Chondrocyte (in vitro differentiated cells): ENCODE measurements at places on chromosomes 2 and 18.

DNA sequence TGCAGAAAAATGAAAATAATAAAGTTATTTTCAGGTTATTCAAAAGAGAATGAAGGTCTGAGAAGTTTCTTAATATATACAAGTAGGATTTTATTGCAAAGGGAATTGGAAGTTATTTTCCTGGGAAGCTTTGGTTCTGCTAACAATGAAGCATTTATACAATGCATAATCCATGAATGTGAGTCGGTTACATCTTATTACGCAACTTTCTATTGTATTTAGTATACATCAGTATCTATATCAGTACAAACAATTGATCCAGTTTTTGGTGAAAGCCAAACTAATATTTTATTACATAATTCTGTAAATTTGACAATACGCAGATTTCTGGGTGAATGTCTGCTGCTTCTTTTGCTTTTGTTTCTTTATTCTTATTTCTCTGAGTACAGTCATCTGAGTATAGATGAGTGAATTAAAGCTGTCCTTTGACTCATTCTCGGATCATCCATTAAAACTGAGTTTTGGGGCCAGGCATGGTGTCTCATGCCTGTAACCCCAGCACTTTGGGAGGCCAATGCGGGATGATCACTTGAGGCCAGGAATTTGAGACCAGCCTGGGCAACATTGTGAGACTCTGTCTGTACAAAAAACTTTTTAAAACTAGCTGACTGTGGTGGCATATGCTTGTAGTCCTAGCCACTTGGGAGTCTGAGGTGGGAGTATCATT lies 108.5 kb downstream of the SOCS6 start:
- DNase-seq, result no peak

- no peak for DNase-seq
These were observed 137.4 kb upstream of the FBXO11 start for GRCh38 chr2:48043746-48044145.

GRCh38 chr2:168247341-168248261 lies at the start of gene STK39:
TSS of gene STK39 (minus strand) at chr2:168247595. CDS start at chr2:168247435, 160 bp downstream.
- no peak for DNase-seq

DNA sequence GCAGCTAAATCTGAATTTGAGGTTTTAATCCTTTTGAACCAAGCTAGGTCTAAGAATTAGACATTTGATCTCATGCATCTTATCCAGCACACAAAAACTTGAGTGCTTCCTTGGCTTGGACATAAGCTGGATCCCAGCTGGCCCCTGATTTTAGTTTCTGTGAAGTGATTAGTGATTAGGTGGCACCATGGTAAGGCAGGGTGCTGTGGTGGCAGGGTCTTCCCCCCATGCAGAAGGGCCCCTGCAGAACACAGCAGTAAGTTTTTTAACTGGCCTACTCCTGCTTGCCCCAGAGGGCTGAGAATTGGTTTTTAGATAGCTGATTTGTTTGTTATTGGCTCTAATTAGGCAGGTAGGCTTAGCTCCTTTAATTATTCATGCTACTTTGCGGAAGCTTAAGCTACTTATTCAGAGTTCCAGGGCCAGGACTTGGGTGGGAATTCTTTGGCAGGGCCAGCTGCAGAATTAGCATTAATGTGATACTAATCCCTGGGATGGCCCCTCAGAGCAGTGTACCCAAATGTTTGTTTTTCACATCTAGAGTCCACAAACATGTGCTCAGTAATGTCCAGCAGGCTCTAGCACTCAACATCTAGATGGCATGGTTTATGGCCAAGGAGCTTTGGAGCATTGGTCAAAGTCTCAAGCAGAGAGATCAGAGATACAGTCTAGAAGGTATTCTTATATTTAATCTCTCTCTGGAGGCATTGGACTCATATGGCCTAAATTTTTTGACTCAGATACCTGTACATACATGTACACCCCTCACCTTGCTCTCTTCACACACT lies 99.6 kb downstream of the FMNL2 start:
- no peak for DNase-seq

- no peak for DNase-seq
These were observed 359.9 kb downstream of the ARHGAP15 start for GRCh38 chr2:143489145-143489544.

DNA sequence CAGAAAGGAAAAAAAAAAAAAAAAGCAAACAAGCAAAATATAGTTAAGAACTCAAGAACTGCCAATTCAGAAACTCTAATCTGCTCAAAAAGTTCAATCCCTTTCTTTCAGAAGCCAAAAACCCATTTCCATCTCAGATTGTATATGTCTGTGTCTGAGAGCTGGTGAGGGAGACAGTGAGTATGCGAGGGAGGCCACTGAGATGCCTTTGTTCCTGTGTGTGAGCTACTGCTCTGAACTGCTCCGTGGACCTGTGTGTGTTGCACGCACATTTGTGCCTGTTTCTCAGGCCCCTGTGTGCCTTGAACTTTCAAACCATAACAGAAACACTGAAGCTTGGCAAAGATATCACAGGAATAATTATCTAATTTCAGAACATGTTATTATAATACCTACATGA lies 2.5 kb upstream of the PKDCC start:
- DNase-seq, result no peak

GRCh38 chr2:86087936-86088850 lies 17.5 kb downstream of the POLR1A start:
- no peak for DNase-seq

- DNase-seq, result no peak
These were observed 1.6 kb downstream of the SESTD1 start for GRCh38 chr2:179263015-179263414.

- DNase-seq, result peak; percentile 88
These were observed 172 bp downstream of the PRKD3 start for GRCh38 chr2:37324536-37324785.

- no peak for DNase-seq
These were observed 9.9 kb downstream of the SGPP2 start for GRCh38 chr2:222434204-222434603.

GRCh38 chr2:16382451-16382850 lies 283.2 kb downstream of the CYRIA start:
- DNase-seq, result no peak

DNA sequence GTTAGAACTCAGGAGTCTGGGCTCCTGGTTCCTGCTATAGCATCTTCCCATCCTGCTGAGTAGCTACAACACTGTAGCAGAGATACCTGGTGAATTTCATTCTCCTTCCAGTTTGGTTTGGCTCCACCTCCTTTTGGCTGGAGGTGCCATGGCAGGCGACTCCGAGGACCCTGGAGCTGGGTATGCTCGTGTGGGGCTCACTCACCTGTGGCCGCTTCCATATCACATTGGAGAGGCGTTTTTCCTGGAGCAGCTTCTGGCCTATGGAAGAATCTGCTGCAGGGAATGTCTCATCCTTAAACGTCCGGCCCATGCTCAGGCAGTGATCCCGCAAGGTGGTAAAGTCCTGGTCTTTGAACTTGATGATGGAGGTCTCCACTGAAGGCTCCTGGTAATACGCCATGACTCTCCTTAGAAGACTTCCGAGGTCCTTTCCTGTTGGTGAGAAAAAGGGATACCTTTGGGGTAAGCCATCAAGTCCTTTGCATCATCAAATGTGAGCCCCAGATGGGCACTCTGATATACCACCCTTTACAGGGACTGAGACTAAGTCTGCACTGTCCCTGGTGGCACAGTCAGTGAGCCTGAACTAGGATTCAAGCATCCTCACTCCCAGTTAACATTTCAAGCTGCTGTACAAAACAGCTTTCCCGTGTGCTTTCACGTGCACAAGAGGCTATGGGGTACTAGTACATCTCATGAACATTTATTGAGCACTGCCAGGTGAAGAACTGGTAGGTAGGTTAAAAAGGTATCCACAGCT lies 20.1 kb downstream of the CAPN13 start:
- DNase-seq, result no peak

DNA sequence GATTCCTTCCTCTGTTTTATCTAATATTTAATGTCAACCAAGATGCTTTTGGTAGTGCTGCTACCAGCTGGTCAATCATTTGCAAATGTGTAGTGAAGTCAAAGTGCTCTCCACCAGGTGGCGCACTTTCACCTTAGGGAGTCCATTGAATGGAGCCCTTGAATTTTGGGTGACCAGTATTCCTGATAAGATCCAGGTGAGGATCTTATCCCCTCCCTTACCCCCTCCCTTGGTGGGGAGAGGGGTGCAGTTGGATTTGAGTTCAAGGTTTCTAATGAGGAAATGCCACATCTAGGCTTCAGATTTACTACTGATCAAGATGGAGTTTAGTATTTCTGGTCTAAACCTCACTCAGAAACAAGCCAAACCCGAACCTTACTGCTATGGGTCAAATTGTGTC lies 12.0 kb upstream of the E2F6 start:
- DNase-seq, result no peak

- no peak for DNase-seq
These were observed 2.1 kb downstream of the TMEM37 start for GRCh38 chr2:119433636-119434327.

DNA sequence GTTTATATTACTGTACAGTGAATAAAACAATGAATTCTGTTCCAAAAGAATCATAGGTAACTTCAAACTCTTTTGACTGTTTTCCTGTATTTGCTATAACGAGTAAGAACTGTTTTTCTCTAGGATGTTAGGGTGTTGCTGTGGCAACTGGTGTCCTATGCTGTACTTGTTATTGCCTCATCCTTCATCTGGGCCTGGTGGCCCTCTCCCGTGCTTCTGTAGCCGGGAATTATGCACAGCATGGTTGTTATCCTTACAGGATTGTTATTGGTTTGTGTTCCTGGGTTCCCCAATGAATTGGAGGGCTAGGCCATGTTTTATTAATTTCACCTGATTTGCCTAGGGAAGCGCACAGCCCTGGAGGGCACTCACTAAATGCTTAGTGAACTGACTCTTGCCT lies 279.2 kb downstream of the PTPRM start:
- DNase-seq, result no peak

DNA sequence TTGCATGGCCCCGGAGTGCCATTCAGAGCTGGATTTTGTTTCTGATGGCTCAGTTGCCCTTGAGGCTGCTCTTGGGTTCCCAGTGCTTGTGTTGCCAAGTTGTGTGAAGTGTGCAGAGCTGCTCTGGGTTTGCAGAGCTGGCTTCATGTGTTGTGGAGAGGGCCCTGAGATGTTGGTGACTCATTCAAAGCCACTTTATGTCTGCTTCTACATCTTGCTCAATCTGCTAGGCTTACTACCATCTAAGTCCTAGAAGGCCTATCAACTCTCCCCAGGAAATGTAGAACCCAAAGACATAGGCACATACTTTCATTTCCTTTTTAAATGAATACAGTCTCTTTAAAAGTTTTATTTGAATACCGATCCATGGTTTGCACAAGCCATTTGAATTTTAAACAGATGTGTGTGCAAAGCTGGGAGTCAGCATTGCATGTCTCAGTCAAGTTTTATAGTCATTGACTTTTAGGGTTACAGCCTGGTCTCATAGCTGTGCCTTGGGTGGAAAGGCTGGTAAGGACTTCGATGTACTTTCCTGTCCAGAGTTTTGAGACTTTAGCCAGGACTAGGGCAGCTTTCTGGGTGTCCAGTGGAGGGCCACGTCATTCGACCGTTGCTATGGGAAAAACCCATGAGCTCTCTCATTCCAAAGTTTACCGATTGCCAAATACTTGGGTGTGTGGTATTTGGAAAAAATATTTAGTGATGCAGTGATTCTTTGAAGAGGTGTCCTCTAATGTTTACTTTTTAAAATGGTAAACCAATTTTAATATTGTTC lies 105.0 kb downstream of the LTBP1 start:
- DNase-seq, result no peak

DNA sequence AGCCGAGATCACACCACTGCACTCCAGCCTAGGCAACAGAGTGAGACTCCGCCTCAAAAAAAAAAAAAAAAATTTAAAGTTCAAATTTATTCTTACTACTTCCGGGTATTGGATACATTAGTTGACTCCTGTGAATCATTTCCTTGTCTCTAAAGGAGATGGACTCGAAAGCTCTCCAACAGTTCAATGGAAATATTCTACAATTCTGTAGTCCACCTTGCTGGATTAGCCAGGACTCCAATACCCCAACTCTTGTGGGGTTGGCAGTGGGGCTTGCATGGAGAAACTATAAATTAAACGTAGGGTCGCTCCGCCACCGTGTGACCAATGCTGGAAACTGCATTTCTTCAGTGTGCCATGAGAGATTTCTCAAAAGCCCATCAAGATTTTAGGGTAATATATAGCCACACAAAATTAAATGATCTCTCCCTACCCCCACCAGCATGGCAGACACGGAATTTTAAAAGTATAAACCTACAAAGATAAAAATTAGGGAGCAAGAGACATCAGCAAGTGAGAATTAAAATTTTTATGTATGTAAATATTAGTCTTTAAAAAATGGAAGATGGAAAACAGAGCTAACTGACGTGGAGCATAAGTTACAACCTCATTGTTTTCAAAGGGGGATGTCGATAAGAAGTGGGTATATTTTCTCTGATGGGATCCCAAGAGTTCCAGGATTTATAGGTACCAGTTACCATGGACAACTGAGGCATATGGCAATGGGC lies 27.8 kb upstream of the GAREM2 start:
- DNase-seq, result no peak

- DNase-seq, result no peak
These were observed 41.4 kb upstream of the TTC32 start for GRCh38 chr2:19943189-19943588.

- DNase-seq, result no peak
These were observed 67.4 kb downstream of the RNF152 start for GRCh38 chr18:61825386-61825785.

GRCh38 chr2:143140864-143141661 lies 11.8 kb downstream of the ARHGAP15 start:
- no peak for DNase-seq

GRCh38 chr2:8606226-8606625 lies 75.6 kb upstream of the ID2 start:
- DNase-seq, result no peak

DNA sequence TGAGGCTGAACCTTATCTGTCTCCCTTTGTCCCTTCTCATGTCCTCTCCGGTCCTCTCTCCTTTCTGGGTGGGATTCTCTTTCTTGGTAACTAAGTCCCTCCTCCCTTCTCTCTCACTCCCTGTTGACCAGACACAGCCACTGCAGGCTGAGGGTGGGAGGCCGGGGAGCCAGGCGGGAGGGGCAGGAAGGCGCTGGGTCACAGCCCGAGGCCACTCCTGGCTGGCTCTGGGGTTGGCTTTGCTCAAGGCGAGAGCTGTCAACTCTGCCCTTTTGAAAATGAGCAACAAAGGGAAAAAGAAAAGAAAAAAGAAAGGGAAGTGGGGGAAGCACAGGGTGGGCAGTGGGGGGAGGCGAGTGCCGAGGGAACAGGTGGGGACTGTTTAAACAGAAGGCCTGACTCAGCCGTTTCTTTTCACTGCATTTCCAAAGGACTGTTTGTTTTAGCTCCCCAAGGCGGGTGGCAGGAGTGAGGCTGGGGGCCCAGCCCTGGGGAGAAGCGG lies 70.5 kb upstream of the IGFBP5 start:
- DNase-seq, result no peak

- no peak for DNase-seq
These were observed 75.9 kb upstream of the TCF4 start for GRCh38 chr18:55663891-55664290.

- no peak for DNase-seq
These were observed 162.6 kb downstream of the KCNE4 start for GRCh38 chr2:223214394-223215253.

GRCh38 chr18:43382641-43383403 lies 105.5 kb upstream of the SYT4 start:
- no peak for DNase-seq
